ENCODE measurements at places on chromosomes 6 and 20. TPM values are rescaled to one million over a fixed set of nuclear protein-coding genes. Genes with fewer than 3 reads are reported as not detected.

DNA sequence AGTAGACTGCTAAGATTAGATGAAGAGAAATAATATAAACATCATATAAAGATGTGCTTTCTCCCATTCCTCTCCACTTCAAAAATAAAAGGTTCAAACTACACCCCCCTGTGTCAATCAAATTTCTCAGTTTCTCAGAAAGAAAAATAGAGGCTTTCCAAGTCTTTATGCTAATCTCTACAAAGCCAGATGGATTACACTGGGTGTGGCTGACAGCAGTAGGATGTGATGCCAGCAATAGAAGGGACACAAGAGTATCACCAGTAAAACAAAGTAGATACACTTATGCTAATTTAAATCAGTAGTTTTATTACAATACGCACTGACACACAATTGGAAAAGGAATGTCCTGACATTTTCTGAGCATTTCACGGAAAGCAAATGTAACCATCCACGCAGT is 353.4 kb downstream of the RNGTT start:
- DNase-seq: no peak

DNA sequence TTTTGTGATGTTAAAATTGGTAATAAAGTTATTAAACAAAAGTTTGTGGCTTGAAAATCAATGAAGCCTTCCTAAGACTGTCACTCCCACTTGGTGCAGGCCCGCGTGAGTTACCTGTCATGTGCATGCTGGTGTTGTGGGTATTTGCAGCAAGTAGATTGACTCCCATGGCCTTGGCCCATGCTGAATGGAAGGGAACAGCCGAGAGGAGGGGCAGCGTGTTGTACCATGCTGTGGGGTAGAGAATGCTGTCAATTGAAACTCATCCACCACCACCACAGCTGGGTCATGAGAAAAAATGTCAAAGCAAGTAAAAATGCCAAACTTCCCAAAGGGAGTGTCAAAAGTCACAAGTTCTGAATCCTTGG is 12.7 kb upstream of the VNN1 start:
- DNase-seq: no peak

DNA sequence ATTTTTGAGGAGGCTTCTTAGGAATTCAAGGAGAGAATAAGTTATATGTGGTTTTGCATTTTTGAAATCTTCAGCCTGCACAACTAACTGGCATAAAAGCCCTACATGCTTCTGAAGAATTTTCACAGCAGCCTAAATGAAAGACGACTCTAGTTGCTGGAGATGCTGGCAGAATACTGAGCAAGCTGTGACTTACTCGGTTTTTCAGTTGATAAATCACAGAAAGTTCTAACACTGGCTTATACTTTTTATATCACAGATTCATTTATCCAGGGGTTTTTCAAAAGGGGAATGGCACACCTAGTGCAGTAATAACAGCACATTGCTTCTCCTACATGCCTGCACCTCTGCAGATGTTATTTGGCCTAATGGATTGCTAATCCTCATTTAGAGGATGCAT is 134.6 kb downstream of the IMPG1 start:
- DNase-seq: no peak

SMPDL3A gene
- polyA plus RNA-seq: 18.5 TPM

DNA sequence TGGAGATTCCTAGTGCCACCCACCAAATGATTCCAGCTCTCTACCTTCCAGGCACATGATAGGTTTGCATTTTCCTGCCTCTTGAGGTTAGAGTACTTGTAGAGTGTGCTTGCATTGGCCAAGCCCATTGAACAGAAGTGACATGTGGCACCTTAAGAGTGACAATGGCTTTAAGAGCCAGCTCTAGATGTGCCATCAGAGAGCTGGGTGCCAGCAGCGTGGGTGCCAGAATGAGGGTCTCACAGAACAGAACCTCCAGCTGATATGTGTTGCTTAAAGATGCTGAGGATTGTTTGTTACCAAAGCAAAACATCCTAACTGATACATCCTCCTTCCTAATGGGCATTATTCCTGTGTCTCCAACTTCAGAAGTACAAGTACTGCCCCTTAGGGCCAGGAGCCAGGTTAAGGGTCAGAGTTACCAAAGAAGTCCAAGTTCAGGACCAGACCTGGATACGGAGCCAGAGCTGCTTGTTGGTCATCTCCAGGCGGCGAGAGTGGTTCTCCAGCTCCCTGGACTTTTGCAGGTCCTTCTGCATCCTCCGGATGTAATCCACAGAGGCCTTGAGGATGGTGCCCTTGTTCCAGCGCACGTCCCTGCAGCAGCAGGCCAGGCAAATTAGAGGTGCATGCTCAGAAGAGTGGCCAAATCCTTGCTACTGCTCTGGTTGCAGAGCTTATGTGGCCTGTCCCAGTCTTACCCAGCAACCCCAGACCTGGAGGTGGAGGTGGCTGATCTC is 47.5 kb downstream of the MDFI start:
- no peak for DNase-seq

DNA sequence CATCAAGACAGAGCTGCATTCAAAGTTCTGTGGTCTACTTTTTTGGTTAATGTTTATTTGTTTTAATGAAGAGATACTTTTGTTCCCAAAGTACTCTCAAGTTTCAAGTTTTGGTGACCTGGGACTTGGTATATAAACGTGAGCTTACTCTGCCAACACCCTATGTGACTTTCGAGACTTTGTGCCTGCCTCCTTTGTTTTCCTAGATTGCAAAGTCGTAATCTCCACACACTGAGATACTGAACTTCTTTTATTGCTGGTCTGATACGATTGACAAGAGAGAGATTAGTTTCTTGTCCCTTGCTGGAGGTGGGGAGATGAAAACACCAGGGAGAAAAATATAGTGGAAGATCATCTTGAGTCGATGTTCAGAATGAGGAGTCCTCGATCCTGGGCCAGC is 27.9 kb downstream of the PCNA start:
- no peak for DNase-seq

DNA sequence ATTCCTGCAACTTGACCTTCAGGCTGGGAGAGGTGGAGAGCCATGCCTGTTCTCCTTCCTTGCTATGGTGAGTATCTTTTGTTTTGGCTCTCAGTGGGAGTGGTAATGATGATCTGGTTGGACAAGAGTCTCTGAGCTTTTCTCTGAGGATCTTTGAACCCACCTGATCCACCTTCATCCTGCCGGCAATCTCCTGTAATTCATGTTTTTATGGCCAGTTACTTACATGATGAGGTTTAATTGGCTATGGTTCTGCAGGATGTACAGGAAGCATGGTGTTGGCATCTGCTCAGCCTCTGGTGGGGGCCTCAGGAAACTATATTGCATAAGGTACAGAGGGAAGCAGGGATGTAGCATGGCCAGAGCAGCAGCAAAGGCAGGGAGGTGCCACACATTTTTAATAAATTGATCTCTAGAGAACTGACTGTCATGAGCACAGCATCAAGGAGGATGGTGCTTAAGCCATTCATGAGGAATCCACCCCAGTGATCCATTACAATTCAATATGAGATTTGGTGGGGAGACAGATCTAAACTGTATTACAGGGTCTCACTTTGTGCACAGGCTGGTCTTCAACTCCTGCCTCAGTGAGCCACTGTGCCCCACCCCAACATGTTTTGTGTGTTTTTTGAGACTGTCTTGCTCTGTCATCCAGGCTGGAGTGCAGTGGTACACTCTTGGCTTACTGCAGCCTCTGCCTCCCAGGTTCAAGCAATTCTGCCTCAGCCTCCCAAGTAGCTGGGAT is 10.0 kb downstream of the HSPA1B start:
- DNase-seq: no peak

GABRR2 gene
- polyA plus RNA-seq: 1.3 TPM

DNA sequence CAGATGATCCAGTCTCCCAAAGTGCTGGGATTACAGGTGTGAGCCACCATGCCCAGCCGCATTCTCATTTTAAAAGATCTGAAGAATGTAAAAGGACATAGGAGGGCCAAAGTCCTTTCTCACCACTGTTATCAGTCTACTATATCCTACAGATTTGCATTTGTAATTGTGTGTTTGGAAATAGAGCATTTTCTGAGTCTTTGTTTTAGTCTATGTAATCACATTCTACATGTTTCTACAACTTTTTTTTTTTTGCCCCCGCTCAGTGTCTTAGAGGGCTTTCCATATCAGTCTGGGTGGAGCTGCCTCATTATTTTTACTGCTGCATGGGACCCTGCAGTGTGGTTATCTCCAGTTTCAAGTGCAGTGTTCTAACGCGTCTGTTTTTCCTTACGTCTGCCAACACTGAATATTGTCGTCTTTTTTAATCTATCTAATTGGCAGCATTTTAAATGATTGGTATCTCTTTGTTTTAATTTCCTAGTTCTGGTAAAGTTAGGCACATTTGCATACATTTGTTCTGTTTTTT is 7.8 kb downstream of the CUL9 start:
- no peak for DNase-seq

GRCh38 chr20:60327971-60328660 is 369.9 kb downstream of the CDH26 start:
- DNase-seq: no peak

CLDN20 gene
- 0.74 TPM for polyA plus RNA-seq

- DNase-seq: no peak
Observed at GRCh38 chr20:26208296-26209091, 511.8 kb upstream of the ZNF337 start.

METTL24 gene
- polyA plus RNA-seq: 14.7 TPM

PNLDC1 gene
- polyA plus RNA-seq: 0.36 TPM

DNA sequence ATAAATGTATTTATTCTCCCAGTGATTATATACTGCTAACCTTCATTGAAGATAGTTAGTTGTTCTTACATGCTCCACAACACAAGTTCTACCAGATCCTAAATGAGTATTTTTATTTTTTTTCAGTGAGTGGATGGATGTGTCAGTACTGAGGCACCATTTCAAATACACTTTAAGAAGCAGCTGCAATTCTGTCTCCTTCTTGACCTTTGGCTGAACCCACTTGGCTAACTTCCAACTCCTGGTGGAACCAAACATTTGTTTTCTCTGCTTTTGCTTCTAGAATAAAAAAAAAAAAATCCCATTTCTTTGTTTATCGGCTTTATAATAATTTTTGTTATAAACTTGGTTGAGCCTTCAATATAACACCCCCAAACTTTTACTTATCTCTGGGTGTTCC is 458.3 kb upstream of the MAP3K7 start:
- DNase-seq: no peak

Data from right renal cortex interstitium (tissue), 3 donors.